D341Med (cell line): ENCODE measurements at places on chromosomes 3 and 15.

- peak; percentile 86 for DNase-seq
These were observed 79.7 kb downstream of the TMEM266 start for GRCh38 chr15:76139368-76140073.

DNA sequence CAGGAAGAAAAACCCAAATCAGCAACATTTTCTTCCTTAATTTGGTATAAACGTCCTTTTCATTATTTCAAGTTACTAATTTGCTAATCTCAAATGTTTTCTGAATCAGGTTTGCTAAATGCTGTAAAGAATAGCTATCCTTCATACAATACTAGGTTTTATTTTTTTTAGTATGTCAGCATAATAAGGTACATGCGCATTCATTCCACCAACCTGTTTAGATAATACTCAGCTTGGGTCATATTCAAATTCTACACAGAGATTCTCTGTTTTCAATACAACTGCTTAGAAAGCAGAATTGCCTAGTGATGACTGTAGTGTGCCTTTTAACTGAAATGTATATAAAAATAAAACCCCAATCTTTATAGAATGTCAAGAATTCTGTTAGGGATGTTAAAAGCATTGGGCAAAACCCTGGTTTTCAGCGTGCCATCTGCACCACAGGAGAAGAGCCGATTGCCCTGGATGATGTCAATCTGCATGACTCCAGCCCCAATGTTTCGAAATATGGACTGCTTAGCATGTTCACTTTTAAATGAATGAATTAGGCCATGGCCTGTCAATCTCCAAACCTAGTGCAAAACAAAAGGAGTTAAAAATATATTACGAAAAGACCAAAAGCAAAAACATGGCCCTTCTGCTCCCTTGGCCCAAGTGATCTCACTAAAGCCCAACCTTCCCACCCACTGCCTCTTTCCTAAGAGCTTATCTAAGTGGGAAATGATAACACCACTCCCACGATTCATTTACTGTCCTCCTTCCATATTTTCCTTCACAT, 107.4 kb downstream of the GLDN start:
- DNase-seq, result no peak

DNA sequence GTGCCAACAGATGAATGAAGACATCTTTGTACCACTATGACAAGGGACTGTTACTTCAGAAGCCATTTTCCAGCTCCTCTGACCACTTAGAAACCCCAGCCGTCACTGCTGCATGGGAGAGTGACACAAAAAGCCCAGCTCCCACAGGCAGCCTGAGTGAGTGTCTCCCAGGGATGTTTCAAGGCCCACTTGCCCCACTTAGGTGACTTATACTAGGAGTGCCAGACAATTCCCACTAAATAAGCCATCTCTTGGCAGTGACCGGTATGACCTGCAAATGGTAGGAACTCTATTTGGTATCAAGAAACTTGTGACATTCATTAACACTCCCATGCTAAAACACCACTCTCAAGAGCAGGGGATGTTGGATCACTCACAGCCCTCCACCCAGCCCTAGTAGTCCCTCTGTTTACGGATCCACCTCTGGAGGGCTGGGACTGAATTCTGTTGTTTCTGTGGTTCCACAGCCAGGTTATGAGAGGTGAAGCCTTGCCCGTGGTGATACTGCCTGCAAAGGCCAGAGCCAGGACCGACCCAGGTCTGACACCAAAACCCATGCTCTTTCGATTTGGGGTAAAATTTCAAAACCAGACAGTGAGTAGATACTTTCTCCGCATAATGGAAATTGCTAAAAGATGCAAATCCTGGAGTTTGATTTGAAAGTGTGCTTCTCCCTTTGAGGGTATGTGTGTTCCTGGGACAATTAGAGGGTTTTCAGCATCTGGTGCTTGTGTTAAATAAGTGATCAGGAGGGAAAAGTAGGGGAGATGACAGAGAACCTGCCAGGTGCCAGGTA, 14.5 kb downstream of the RBP1 start:
- DNase-seq, result no peak

DNA sequence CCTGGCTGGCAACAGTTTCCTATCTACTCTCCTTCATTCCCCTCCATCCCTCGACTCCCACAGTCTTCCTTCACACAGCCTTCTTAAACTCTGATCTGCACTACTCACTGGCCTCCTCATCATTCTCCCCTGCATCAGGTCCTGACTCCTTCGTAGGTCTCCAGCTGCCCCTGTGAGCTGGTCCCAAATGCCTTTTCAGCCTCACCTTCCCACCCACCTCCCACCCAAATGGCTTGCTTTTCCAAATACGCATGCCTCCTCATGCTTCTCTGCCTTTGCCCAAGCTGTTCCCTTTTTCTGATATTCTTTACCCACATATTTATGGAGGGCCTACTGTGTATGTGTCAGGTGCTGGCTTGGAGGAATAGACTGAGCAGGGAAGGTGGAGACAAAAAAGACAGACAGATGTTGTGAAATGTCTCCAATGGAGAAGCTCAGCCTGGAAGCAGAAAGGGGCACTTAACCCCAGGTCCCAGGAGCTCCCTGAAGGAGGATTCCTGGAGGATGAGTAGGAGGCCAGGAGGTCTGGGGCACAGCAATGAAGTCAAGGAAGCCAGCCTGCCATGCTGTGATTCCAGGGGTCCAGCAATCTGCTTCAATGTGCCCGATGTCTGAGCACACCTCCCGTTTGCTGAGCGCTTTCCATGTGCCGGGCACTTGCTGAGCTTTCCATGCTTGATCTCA, 252.2 kb downstream of the SHQ1 start:
- no peak for DNase-seq

GRCh38 chr3:164064298-164064697, 1014.0 kb downstream of the SI start:
- DNase-seq, result no peak

- DNase-seq, result no peak
These were observed 182.7 kb downstream of the MEX3B start for GRCh38 chr15:81863162-81863561.

DNA sequence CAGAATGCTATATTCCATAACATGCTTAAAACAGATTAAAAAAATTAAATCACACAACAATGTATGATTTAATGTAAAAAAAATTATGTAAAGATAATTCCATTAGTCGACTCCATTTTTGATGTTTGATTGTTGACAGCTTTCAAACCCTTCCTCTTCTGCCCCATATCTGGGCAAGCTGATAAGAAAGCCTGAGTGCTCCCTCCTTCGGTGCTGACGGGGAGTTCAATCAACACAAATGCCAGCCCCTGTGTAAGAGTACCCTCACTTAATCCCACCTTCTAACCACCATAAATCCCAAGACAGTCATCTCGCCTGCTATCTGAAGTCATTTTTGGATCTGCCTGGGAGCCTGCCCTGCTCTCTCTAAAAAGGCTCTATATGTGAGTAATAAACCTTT, 59.8 kb upstream of the IP6K2 start:
- no peak for DNase-seq

DNA sequence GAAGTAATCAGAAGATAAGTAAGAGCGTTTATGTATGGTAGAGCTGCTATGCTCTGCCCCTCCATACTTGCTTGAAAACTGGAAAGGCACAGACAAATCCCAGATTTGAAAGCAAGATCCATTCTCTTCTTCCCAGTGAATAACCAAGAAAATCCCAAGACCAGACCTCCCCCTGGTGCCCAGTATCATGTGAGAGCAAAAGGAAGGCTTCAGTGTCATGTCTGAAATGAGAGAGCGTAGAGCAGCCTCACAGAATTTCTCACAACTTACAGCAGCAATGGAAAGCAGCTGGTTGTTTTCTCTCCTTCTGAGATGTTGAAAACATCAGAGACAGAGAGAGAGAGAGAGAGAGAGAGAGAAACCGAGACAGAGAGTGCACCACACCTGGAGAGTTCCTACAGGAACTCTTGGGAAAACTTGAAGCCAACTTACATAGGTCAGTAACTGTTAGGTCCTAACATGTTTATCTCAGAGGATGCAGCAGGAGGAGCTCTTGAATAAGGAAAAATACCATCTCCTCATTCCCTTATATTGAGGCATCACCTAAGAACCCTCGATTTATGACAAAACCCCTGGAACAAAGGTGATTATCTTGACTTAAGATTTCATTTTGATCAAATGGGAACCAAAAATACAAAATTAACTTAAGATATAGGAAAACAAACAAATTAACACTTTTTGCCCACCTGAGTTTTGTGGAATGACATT, 273.3 kb downstream of the NSUN3 start:
- peak; percentile 41 for DNase-seq

GRCh38 chr3:38114052-38114874, 22.7 kb downstream of the ACAA1 start:
- no peak for DNase-seq

- no peak for DNase-seq
These were observed 13.7 kb downstream of the TKT start for GRCh38 chr3:53242155-53242554.

DNA sequence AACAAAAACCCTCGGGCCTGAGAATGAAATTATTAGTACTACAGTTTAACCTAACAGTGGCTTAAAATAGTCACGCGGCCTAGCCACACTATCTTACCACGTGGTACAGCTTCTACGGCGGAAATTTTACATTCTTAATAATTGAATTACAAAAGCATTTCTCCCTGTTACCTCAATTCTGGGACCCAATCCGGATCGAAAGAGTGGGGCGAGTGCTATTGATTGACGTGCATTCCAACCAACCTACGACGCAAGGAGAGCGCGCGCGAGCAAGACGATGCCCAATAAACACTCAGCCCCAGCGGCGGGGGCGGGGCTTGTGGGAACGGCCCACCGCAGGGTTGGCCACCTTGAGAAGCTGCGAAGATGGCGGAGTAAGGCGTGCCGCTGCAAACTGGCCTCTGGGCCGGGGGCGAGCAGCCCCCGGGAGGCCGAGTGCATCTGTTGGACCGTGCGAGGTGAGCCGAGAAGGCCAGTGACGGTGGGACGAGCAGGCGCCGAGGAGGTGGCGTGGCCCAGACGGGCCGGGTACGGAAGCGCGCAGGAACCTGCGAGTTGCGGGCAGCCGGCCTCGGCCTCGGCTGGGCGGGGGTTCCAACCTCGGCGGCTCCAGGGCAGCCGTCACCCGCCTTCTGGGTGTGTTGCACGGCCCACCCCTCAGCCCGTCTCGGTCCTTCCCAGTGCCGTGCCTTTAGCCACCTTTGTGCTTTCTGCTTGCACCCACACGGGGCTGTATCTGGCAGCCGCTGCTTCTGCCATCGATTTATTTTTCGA, 48.6 kb downstream of the OIP5 start:
- DNase-seq, result peak; percentile 99

DNA sequence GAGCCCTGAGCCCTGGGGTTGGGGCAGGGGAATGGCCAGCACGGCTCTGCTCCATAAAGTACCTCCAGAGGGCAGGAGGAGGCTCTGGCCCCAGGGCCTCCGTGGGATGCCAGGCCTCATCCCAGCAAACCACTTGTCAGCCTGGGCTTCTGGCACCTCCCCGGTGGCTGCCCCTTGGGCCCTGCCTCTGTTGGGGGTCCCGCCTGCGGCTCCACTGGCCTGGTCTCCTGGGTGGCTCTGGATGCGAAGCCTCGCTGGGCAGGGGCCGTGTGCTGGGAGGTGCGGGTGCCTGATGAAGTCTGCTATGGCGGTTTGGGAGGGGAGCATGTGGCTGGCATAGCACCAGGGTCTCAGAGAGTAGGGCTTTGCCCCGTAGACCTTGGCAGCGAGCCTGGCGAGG, 37.6 kb downstream of the PLXNA1 start:
- DNase-seq, result no peak

- DNase-seq, result no peak
These were observed 43.7 kb downstream of the BDH1 start for GRCh38 chr3:197511853-197512635.

- no peak for DNase-seq
These were observed 494.5 kb downstream of the DIPK2A start for GRCh38 chr3:144466114-144466513.

DNA sequence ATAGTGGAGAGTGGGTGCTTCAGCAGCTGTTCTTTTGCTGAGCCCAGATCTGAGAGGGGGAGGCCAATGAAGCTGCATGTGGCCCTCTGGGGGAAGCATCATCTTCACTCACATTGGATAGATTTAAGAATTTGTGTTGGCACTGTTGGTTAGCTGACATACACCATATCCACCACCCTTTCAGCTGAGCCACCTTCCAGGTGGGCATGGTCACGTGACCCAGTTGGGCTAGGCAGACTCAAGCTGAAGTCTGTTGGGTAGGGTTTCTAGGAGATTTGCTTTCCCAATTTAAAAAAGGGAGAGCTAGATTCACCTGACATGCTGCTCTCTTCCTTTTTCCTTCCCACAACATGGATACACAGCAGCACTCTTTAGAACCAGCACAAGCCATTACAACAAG, 311.0 kb downstream of the CHST2 start:
- DNase-seq, result no peak

DNA sequence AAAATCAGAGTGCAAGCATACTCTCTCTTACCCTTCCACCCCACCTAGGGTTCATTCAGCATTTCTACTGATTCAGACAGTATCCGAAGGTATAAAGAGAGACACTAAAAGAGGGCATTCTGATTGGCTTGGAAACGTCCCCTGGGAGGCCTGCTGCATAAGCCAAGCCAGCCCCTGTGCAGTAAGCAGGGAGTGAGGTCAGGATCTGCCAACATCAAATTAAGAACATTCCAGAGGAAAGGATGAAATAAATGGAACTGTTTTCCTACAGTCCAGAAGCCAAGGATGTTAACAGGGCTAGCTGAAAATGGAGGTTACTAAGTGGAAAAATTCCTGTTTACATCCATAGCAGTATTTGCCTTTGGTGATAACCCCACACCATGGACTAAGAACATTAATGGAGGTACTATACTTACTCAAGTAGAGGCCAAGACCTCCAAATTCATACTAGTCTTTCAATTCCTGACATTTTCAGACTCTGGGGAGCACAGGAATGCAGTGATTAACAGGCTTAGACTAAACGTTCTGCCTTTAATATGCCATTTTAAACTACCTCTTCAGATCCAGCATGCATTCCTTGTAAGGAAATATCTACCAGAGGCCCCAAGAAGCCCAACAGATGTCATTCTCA, 34.5 kb downstream of the NPTN start:
- no peak for DNase-seq

- DNase-seq, result peak; percentile 55
These were observed 1.4 kb downstream of the IGF1R start for GRCh38 chr15:98649472-98650416.

GRCh38 chr15:40445421-40445922, 4.7 kb downstream of the BAHD1 start:
- no peak for DNase-seq

GRCh38 chr3:154976072-154976983, 103.8 kb upstream of the MME start:
- DNase-seq, result no peak

GRCh38 chr3:32106929-32107362, 526 bp downstream of the GPD1L start:
- no peak for DNase-seq
